ENCODE measurements at places on chromosomes 3 and 15.

GRCh38 chr3:195911041-195911945 is 2.9 kb upstream of the TNK2 start:
- no peak for DNase-seq

GRCh38 chr3:63324621-63325020 is 46.5 kb downstream of the SYNPR start:
- DNase-seq: no peak

DNA sequence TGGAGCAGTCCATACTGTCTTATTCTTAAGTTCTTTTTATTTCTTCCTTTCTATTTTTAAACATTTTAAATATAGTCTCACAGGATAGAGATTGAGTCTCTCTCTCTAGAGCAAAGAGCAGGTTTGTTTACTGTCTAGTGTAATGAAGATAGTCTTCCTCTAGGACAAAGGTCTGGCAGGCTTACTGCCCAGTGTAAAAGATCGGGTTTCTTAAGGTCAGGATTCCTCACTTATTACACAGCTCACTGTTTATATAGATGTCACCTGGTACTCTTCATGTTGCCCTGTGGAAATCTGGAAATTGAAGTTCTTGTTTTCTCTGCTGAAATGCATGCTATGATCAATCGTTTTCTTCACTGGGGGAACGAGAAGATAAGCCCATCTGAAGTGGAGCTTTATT is 76.0 kb downstream of the ZBBX start:
- no peak for DNase-seq

DNA sequence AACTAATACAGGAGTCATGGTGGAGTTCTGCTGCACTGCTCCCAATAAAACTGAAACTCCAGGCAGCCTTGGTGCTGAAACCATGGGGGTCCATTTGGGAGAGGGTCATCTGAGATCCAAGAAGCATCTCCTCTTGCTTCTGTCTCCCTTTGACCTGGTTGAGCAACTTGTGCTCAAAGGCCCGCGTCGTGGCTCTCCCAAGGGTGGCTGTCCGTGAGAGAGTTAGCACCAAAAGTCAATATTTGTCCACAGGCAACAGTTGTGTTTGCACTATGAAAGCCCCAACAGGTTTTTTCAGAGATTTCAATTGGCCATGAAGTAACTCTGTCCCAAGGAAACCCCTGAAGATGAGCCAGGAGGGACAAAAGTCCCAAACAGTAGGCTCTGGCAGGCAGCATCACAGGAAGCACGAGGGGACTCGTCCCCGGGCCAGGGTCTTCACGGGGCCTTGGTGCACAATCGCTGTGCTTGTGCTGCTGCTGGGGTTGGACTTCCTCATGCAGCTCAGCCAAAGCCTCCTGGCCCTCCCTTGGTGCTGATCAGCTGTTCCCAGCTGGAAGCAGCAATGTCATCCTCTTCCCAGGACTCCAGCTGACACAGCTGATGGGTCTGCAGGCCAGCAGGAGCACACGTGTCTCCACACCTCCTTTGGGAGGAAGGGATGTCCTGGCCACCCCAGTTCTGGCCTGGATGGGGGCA is 39.4 kb upstream of the WNT5A start:
- DNase-seq: no peak

- no peak for DNase-seq
Measured at GRCh38 chr15:83504365-83504764, 57.2 kb downstream of the SH3GL3 start.

DNA sequence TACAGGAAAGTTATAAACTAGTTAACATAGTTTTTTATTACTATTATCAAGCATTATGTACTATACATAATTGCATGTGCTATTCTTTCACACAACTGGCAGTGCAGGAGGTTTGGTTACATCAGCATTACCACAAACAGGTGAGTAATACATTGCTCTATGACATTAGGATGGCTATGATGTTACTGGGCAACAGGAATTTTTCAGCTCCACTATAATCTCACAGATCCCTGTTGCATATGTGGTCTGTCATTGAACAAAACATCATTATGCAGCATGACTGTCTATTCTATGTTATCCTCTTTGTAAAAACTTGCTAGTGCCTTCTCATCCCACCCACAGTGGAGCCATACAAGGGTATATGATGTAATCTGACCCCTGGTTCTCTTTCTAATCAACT is 36.5 kb upstream of the PDZRN3 start:
- DNase-seq: no peak

DNA sequence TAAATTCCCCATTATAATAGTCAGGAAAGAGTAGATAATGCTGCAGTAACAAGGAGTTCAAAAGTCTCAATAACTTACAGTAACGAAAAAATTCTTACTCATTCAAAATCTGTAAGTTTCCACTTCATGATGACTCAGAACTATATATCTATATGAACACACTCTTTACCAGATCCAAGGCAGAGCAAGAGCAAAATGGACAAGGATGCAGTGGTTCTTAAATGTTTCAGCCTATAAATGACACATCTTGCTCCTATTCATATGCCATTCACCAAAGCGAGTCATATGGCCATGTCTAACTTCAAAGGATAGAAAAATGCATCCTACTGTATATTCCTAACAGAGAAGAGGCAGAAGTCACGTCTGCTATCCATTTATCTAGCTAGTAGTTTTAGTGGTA is 787.7 kb downstream of the NAALADL2 start:
- no peak for DNase-seq

- no peak for DNase-seq
Measured at GRCh38 chr15:69826819-69827175, 270.9 kb downstream of the TLE3 start.

GRCh38 chr3:182711261-182711683 is 82.0 kb upstream of the ATP11B start:
- no peak for DNase-seq

- no peak for DNase-seq
Measured at GRCh38 chr15:63392361-63393009, 10.8 kb upstream of the CA12 start.

- no peak for DNase-seq
Measured at GRCh38 chr3:133865136-133865855, 30.4 kb downstream of the RAB6B start.

DNA sequence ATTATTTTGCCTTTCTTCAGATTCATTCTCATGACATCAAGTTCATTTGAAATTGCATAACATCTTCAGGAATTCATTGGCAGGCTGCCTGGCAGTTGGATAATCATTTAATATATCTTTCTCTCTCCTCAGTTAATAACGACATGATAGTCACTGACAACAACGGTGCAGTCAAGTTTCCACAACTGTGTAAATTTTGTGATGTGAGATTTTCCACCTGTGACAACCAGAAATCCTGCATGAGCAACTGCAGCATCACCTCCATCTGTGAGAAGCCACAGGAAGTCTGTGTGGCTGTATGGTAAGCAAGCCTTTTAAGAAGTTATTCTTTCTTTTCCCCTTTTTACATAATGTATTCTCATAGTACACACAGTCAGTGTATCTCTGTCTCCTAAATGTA is 38.2 kb downstream of the TGFBR2 start:
- no peak for DNase-seq

DNA sequence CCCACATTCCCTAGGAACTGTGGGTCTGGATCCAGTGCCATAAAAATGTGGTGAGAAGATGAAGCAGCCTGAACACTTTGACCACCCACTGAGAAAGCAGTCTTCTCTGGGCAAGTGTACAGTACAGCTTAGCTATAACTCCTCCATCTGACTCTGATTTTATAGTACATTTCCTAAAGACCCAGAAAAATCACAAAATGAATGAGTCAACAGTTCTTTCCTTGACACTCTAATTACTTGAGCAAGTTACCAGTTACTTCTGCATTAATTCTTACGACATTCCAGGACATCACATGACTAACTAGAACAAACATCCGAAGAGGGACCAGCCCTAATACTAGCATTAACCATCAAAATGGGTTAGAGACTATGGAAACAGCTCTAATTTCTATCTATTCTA is 148.1 kb upstream of the PEX5L start:
- DNase-seq: no peak

GRCh38 chr3:16058521-16058920 is 116.0 kb upstream of the GALNT15 start:
- no peak for DNase-seq

DNA sequence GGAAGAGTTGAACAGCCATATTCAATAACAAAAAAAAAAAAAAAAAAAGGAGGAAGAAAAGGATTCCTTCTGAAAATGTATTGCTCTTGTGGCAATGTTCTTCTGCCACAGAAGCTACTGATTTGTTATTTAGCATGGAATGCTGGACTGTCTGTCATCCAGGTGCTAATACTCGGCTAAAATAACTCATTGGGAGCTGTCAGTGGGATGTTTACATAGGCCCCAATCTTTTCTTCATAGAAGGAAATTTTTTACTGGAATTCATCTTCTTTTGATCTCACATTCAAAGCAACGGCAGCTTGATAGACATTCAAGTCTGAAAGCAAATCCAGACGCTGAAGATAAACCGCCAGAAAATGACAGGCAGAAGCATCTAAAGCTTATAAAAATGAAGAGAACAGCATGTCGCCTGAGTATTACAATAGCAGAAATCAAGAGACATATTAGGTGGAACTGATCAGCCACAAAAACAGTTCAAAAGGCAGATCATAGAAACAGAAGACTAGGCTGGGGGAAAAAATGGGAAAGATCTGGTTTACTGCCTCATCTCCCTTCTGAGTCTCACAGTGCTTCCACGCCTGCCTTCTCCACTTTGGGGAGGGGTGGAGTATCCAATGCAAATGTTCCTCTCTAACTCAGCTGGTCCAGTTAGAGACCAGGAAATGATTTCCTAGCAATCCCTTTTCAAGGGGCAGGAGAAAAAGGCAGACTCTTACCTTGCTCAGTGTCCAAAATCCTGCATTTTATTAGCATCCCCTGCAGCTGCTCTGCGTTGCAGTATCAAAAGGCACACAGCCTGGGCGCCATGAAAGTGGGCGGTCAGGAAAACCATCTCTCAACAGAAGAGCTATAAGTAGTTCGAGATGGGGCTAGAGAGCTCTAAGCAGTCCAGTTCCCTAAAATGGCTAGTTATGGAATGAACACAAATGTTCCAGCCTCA is 451.9 kb downstream of the FOXP1 start:
- DNase-seq: no peak

DNA sequence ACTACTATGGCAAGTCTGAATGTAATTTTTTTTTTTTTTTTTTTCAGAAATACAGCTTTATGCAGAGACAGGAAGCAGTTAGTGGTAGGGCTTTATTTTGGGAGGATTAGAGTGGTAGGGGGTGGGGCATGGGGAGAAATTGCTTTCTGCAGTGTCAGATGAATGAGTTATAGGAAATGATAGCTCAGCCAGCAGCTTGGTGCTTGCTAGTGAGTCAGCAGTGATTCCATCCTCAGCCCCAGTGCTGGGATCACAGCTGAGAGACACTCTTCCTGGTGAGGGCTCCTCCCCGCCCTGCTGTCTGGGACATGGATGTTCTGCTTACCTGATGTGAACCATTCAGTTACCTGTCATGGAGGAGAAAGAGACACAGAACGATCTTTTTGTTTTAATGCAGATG is 39.6 kb downstream of the SEMA6D start:
- DNase-seq: no peak

DNA sequence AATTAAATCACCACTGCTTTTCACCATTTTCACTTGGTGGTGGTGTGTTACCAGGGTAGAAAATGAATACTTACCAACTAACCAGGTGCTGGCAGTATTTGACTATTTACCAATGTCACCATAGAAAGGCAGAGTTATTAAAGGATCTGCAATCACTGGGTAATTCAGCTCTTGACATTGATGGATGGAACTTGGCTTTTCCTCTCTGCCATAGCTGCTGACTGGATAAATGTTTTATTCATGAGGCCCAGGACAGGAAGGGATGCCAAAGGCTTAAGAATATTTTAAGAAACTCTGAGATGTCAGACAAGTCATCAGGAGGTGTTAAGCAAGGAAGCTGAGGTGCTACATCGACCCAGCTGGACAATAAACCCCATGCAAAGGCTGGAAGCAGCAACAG is 495.5 kb upstream of the CFAP20DC start:
- no peak for DNase-seq

GRCh38 chr3:196800742-196801434 is 61.2 kb downstream of the PAK2 start:
- DNase-seq: no peak

GRCh38 chr3:64063207-64063982 is 40.1 kb upstream of the PSMD6 start:
- no peak for DNase-seq

DNA sequence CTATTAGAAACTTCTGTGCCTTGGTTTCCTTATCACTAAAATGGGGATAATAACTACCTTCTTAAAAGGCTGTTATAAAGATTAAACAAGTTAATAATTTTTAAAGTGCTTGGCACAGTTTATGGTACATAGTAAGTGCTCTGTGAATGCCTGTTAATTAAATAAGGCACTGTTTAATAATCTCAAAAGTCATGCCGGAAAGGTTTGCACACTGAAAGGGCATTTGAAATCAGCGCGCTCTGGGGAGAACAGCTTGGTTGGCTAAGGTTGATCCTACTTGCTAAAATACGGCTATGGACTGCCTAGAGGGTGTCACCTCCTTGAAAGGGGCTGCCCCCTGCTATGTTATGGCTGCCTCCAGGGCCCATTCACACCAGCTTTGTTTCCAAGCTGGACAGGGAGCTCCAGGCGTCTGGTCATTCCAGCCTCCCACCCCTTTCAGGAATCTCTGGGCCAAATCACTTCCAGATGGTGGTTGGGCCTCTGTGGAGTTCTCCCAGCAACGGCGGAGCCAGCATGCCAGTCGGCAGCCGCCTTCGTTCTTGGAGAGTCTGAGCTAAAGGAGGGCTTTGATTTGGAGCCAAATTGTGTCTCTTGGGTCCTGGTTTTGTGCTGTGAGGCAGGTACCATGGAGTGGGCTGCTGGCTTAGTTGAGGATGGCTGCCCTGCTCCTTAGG is 5.9 kb downstream of the FLNB start:
- DNase-seq: no peak

- DNase-seq: no peak
Measured at GRCh38 chr15:31448635-31448979, 122.0 kb downstream of the KLF13 start.

- no peak for DNase-seq
Measured at GRCh38 chr3:72892081-72892775, 4.4 kb downstream of the GXYLT2 start.

DNA sequence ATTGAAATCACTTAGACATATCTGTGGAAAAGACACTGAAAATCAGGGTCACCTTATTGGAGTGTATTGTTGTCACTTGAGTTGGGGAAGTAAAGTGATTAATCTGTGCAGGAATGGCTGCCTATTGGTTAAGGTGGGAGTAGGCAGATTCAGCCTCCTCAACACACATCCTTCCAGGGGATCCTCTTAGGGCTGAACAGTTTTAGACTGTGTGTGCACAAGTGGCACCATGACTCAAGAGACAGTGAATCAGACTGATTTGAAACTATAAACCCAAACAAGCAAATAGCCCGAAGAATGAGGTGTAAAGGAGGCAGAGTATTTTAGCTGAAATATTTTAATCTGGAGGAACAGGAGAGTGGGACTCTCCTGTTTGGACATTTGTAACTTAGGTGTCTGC is 4.9 kb downstream of the ABHD17C start:
- DNase-seq: no peak

- no peak for DNase-seq
Measured at GRCh38 chr3:4551794-4552442, 58.8 kb downstream of the ITPR1 start.

- no peak for DNase-seq
Measured at GRCh38 chr3:81909796-81910195, 148.4 kb upstream of the GBE1 start.

All from stimulated activated CD8-positive, alpha-beta memory T cell treated with anti-CD3 and anti-CD28 coated beads, Interleukin-12 subunit alpha, Interleukin-12 subunit beta, amount 100 ng/mL, for 1 hour (primary cell).